Left ventricle myocardium superior (tissue), 1 donor: ENCODE measurements at places on chromosomes 2 and 18. TPM values are rescaled to one million over a fixed set of nuclear protein-coding genes. Genes with fewer than 3 reads are reported as not detected.

GRCh38 chr18:24763765-24764513 lies 303.5 kb downstream of the HRH4 start:
- DNase-seq: peak; percentile 46

GRCh38 chr2:183605440-183605839 lies 481.2 kb downstream of the NUP35 start:
- DNase-seq: no peak

DNA sequence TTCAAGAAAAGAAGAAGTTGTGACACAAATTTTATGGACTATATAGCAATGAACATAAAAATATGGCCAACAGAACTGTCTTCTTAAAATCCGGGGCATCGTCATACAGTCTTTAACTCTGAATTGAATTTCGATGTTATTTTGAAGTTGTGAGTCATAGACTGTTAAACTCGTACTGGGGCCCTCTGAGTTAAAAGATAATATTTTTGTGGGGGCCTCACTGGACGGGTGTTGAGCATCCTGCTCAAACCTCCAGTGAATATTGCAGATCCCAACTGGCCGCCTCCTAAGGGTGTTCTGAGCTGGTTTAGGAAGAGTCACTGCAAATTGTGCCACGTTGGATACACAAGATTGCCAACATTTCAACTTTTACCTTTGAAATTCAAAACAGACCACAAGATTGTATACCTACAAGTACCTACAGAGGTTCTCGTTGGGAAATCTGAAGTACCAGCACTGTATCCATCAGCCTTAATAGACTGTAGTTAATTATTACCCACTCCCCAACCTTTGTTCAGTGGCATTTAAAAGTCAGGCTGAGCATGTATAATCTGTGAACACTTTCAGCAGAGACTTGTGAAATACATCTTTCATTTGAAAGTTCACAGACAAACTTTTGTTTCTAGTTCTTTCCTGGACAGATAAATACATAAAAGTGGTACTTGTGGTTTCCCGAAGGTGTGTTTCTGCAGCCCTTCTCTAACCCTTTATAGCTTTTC lies 27.8 kb downstream of the KLHL23 start:
- no peak for DNase-seq

GRCh38 chr2:24117902-24118301 lies 5.2 kb downstream of the PFN4 start:
- no peak for DNase-seq

DNA sequence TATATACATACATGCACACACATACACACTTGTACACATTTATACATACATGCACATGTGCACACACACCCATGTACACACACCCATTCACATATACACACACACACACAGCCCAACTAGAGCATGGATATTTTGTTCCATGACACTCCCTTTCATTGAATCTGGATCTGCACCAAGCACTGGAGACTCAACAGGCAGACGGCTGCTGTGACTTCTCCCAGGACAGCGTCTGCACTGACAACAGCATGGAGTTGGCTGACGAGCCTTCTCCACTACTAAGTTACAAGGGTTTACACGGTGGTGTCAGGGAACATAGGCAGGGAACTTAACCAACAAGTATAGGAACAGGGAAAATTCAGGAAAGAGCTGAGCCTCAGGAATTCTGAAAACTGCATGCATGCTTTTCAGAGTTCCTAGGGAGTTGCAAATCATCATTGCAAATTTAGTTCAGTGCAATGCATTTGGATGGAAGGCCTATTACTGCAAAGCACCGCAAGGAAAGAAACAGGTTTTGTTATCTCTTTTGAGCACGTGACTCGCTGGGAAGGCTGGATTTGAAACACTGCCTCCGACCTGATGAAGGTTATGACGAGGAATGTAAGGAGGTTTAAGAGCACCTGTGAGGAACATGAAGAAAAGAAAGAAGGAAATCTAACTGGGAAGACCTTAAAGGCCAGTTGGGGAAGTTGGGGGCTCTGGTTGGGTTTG lies 35.9 kb downstream of the TMEM18 start:
- DNase-seq: no peak

- DNase-seq: peak; percentile 82
These were observed at the start of gene WDSUB1 for GRCh38 chr2:159285929-159286708. TSS of gene WDSUB1 (minus strand) at chr2:159286703. CDS start at chr2:159283069, 3,634 bp downstream.

DNA sequence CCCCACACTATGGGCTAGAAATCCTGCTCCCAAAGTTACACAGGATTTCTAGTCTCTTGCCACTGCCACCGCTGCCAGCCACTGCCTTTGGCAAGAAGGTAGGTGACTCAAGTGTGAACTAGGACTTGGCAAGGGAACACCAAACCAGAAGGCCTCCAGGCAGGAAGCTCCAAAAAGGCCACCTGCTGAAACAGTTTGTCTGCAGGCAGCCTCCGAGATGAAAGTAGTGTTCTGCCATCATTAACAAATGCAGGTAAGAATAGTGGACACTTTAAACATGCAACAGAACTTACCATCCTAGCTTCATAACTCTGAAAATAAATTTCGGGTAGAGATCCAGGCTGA lies 3.9 kb downstream of the ANKRD44 start:
- peak; percentile 65 for DNase-seq

- no peak for DNase-seq
These were observed 26.1 kb downstream of the BOLL start for GRCh38 chr2:197759013-197759412.

GRCh38 chr2:188971432-188971861 lies 2.7 kb upstream of the COL3A1 start:
- DNase-seq: peak; percentile 28

DNA sequence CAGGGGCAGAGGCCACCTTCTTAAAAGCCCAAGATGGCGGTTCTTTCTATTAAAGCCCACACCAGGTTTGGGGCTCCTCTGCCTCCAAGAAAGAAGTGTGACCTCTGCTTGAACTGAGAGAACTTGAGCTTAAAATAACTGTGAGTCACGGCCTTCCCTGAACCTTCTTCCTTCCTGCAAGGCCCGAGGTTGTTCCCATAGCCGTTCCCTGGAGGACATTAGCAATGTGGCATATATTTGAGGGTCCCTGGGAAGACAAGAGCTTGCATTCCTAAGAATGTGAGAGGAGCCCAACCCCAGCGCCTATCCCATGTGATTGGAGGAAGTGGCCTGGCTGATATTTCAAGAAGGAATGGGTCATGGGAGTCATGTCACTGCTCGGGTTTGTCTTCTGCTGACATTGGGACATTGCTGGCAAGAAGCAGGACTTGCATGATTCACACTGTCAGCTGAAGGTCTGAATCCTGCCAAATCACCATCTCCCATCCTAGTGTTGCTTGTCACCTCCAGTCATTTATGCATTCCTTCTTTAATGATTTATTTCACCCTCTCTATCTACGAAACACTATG lies 168.1 kb downstream of the TRIB2 start:
- peak; percentile 38 for DNase-seq

DNA sequence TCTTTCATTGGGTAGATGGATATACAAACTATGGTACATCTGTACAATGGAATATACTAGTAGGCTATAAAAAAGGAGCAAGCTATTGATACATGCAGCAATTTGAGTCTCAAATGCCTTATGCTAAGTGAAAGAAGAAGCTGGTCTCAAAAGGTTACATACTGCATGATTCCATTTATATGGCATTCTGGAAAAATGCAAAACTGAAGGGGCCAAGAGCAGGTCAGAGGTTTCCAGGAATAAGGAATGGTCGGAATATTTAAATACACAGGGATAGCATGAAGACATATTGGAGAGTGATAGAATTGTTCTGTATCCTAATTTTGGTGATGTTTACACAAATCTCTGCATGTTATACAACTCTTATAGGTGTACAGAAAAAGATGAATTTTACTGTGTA lies 85.8 kb downstream of the BABAM2 start:
- no peak for DNase-seq

DNA sequence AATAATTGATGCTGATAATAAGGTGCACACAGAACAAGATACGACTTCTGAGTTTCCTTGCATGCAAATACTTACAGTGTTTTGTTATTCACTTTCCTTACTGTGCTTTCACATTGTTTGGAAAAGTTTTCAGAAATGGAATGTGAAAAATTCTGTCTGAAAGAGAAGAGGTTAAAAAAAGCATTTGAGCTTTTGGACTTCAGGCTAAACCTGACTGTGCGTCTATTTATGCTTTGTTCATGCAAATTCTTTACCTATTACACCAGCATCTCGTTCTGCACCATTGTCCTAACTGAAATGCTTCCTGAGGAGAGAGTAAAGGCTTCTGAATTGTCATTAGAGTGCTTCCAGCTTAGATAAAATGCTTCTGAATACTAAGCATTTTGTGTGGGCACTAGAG lies 61.4 kb downstream of the LHCGR start:
- no peak for DNase-seq

DNA sequence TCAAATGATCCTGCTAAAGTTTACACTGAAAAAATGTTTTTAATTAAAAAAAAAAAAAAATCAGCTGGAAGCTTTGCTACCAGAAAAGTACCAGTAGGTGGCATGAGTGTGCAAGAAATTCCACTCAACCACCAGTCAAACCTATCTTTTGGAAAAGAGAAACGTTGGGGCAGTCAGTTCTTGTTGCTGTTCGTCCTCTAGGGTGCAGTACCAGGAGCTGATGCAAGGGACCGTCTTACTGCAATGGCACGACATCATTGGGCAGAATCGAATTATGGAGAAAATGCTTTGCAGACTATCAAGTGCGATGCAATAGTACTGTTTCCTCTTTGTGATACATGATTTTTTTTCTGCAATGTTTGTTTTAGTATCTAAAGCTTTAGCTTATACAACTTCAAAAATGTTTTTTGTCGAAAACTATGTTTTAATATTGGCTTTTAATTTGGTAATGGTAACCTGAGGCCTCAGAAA lies 18.3 kb downstream of the YPEL5 start:
- no peak for DNase-seq

DNA sequence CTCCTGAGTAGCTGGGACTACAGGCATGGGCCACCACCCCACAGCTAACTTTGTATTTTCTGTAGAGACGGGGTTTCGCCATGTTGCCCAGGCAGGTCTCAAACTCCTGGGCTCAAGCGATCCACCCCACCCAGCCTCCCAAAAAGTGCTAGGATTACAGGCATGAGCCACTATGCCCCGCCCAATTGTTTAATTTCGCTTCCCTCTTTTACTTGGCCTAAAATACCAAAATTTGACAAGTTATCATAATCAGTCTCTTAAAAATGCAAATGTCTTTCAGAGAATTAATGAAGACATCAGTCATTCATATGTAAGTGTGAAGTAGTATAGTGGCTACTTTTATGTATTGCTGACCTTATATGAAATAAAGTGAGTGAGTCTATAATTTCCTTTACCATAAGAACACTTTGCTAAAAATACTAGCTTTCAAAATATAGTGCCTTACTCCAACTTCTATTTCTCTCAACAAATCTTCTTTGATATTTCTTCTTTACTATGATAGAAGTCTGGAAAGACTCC lies 9.8 kb downstream of the FBXO11 start:
- DNase-seq: no peak

DNA sequence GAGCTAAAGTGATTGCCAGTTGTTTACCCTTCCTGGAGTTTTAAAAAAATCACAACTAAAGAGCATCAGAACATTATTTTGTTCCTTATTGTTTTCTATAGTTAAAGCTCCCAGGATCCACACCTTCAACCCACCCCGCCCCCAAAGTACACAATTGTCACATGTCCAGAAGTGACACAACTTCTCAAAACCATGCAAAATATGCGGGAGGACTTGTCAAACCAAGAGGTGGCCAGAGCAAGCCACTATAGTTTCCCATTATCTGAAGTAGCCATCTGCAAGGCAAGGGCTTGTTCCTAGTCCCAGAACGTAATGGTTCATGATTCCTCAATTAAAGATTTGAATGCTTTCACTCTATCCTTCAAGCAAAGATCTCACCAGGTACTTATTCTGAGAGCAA lies 9.9 kb upstream of the INO80C start:
- no peak for DNase-seq

- DNase-seq: no peak
These were observed 879.6 kb upstream of the CELF4 start for GRCh38 chr18:38444971-38445803.

The AFF3 gene
- 10.0 TPM for total RNA-seq

The KLHL14 gene
- 0.07 TPM for total RNA-seq

The PLB1 gene
- 3.3 TPM for total RNA-seq

The SRD5A2 gene
- total RNA-seq: not detected

The DOCK10 gene
- 2.3 TPM for total RNA-seq

The HOXD4 gene
- total RNA-seq: 0.22 TPM
